RWPE1 (cell line): ENCODE measurements at places on chromosomes 11 and 22.

GRCh38 chr22:31086703-31087330 is 5.7 kb downstream of the SMTN start:
- DNase-seq = no peak

DNA sequence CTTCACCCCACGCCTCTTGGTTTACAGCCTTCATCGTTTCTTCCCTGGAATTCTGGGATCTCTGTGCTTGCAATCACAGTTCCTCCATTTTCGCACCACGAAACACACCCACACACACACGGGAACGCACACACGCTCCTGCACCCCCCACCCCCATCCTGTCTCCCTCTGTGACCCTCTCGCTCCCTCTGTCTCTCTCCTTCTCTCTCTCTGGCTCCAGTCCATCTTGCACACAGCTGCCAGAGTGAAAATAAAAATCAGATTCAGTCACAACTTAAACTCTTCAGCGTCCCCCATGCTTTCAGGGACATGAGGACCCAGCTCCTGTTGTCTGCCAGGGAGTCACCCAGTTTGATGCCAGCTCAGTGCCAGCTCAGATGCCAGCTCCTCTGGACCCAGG is 3.0 kb downstream of the GAL start:
- DNase-seq = no peak

GRCh38 chr11:11504071-11504470 is 117.7 kb downstream of the GALNT18 start:
- no peak for DNase-seq

- DNase-seq = no peak
These were observed 38.9 kb downstream of the NTM start for GRCh38 chr11:131409345-131409744.

GRCh38 chr11:279966-280705 is 1.9 kb downstream of the NLRP6 start:
- no peak for DNase-seq

DNA sequence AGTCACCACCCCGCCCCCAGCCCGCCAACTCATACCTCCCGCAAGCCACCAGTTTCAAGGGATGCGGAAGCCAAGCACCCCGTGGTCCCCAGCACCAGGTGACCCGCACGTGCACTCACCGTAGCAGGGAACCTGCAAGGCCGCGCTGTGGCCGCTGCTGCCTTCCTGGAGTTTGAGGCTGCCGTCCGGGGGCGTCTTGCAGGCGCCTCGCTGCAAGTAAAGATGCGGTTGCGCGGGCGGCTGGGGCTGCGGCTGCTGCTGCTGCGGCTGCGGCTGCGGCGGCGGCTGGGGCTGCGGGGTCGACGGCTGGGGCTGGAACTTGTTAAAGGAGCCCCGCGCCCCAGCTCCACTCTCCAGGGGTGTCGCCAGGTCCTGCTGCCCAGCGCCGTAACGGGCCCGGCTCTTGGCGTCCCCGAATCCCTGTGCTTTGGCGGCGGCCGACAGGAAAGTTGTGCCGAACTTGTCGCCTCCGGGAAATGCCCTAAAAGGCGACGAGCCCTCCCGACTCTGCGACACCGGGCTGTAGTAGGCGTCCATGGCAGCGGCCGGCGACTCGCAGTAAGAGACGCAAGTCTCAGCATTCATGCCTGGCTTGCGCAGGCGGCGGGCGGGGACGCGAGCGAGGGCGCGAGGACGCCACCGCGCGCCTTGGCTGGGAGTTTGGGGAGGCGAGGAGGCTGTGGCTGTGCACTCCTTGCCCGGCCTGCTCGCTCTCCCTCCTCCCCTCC is at the start of gene ALX4:
TSS of gene ALX4 (minus strand) at position 662 of the 728 bp plus-strand sequence. CDS start at position 585, 77 bp downstream.
- no peak for DNase-seq
